ENCODE measurements at places on chromosomes 16 and 17.

GRCh38 chr17:66714046-66715023, 120.6 kb upstream of the CACNG5 start:
- DNase-seq = no peak

DNA sequence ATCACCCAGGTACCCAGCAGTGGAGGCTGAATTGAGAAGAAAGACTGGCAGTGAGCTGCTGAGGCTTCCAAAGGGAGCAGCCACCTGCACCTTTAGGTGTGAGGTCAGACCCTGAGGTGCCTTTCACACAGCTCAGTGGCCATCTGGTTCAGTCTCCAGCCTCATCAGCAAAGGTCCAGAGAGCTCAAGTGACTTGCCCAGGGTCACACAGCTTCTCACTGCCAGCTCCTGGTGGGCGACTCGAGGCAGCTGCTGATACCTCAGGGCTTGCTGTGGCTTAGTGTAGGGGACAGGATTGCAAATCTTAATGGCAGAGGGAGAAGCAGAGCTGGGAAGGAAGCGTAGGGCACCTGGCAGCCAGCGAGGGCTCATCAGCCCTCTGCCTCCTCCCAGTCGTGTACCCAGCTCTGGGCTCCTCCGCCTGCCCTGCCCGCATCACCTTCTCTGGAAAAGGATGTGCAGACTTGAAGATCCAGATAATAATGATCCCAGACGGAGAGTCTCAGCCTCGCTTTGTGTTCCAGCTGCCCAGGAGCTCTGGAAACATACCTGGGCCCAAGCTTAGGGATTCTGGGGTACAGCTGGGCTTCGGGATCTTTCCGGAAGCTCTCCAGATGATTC, 165.3 kb upstream of the GSE1 start:
- no peak for DNase-seq

- DNase-seq = no peak
Observed at GRCh38 chr17:62676231-62676943, 48.9 kb downstream of the MRC2 start.

DNA sequence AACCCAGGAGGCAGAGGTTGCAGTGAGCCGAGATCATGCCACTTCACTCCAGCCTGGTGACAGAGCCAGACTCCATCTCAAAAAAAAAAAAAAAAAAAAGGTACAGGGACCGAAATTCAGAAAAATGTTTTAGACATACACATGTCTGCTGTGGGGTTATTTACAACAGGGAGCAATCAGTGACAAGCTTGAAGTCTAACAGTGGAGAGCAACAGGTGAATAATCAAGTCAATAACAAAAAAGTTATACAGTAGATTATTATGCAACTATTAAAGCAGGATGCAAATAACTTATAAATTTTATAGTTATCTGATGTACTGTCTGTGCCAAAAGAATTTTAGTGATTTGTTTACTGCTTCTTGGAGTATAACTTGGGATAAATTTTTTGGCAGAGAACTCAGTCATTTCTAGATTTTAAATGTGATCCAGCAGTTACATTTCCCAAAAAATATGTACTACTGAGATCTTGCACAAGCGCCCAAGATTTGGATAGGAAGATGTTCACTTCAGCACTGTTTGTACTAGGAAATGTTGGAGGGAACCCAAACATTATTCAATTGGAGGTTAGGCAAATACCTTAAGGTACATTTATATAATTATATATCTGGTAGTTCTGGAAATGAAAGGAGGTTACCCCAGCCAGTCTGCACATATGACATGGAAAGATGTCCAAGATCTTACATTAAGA, 34.1 kb downstream of the EEF2K start:
- DNase-seq = no peak

DNA sequence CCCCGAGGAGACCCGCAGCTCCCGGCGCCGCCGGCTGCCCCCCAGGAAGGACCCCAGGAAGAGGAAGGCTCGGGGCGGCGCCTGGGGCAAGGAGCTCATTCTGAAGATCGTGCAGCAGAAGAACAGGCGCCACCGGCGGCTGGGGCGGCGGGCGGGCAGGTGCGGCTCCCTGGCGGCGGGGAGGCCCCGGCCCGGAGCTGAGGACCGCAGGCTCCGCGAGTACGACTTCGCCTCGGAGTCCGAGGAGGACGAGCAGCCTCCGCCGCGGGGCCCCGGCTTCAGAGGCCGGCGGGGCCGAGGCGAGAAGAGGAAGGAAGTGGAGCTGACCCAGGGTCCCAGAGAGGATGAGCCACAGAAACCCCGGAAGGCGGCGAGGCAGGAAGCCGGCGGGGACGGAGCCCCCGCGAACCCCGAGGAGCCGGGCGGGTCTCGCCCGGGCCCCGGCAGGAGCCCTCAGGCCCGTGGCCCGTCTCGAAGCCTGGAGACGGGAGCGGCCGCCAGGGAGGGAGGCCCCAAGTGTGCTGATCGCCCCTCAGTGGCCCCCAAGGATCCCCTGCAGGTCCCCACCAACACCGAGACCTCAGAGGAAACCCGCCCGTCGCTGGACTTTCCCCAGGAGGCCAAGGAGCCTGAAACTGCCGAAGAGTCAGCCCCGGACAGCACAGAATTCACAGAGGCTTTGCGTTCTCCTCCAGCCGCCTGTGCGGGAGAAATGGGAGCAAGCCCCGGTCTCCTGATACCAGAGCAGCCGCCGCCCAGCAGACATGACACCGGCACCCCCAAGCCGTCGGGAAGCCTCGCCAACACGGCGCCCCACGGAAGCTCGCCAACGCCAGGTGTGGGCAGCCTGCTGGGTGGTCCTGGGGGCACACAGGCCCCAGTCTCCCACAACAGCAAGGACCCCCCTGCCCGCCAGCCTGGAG, 22.3 kb upstream of the ZFPM1 start:
- peak; percentile 34 for DNase-seq

- no peak for DNase-seq
Observed at GRCh38 chr17:82544431-82545070, 25.0 kb downstream of the FOXK2 start.

- no peak for DNase-seq
Observed at GRCh38 chr16:49631187-49632041, 224.5 kb downstream of the ZNF423 start.

DNA sequence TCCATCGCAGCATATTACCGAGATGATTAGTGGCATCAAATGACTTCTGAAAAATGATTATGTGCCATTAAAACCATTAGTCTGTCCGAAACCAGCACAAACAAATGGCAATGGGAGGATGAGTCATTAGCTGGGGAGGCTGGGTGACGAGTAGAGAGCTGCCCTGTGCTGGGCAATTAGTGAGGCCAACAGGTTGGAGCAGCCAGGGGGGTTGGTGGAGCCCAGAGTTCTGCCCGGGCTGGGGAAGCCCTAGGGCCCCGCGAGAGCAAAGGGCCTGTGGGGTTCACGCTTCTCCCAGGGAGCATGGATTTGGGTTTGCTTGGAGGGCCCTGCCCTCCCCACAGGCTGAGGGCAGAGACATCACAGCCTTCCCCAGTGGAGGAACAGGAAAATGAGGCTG, 152.1 kb upstream of the RPL38 start:
- DNase-seq = no peak

DNA sequence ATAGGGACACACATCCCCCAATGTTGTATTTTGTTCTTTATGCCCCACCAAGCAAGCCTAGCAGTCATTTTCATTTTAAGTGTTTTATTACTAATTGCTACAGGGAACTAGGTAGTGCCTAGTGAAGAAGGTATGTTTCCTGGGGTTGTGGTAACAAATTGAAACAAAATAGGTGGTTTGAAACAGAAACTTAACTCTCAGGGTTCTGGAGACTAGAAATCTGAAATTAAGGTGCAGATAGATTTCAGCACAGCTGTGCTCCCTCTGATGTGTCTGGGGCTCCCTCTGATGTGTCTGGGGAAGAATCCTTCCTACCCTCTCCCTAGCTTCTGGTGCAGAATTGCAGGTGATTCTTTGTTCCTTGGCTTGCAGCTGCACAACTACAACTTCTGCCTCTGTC, 390.1 kb downstream of the ZFHX3 start:
- DNase-seq = no peak

GRCh38 chr16:30115238-30115637, 1.9 kb upstream of the GDPD3 start:
- no peak for DNase-seq

- no peak for DNase-seq
Observed at GRCh38 chr17:6599364-6599763, 41.1 kb downstream of the KIAA0753 start.

- DNase-seq = no peak
Observed at GRCh38 chr16:4806280-4806679, 3.8 kb upstream of the ROGDI start.

DNA sequence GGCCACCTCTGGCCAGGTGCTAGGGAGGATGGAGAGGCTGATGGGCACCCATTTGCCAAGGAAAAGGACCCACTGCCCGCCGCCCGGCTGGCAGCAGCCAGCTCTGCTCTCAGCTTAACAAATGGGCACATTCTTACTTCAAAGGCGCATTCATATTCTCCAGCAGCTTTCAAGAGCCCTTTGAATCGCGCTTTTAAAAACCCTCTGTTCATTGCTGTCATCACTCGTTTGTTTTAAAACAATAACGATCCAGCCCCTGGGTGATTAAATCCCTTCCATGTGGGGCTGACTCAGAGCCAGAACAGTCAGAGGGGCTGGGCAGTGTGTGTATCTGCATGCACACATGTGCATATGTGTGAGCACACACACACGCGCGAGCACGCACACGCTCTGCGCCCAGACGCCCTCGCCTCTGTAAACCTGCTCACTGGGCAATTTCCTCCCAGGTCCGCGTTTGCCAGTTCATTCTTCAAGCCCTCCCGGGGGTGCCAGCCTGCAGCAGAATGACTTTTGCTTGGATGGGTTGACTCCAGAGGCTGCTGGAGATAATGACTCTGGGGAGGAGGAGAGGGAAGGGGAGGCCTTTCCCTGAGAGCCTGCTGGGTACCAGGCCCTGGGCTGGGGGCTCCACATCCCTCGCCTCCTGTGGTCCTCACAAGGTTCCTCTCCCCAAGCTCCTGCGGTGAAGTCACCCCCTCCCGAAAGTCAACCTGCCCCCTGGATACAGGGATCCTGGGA, 133.1 kb downstream of the SDK2 start:
- no peak for DNase-seq

GRCh38 chr16:12420661-12421209, 383.0 kb downstream of the CPPED1 start:
- DNase-seq = no peak

GRCh38 chr17:73874008-73874720, 229.9 kb upstream of the SDK2 start:
- no peak for DNase-seq

DNA sequence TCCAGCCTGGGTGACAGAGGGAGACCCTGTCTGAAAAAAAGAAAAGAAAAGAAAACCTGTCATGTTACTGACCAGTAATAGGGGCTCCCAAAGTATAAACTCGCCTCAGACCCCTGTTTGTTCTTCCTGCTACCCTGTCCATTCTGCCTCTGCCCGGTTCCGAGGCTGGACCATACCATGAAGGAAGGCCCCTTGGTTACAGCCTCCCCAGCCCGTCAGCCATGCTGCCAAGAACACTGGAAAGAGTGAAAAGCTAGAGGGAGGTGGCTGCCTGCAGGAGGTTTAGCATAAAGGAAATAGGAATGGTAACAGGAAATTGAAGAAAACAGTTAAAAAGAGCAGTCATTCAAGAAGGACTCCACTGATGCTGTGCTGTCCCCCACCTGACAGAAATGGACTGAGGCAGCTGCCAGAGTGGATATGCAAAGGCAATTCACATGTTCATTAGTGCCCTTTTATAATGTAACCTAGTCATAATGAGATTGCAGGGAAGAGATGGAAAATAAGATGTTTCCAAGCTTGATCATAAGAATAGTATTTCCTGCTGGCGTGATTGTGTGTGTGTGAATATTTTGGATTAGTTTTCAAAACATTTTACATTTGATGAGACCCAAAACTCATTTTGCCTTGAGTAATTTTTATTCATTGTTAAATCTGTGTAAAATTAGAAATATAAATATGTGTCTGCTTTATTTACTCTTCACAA, 102.6 kb downstream of the GOSR1 start:
- no peak for DNase-seq

DNA sequence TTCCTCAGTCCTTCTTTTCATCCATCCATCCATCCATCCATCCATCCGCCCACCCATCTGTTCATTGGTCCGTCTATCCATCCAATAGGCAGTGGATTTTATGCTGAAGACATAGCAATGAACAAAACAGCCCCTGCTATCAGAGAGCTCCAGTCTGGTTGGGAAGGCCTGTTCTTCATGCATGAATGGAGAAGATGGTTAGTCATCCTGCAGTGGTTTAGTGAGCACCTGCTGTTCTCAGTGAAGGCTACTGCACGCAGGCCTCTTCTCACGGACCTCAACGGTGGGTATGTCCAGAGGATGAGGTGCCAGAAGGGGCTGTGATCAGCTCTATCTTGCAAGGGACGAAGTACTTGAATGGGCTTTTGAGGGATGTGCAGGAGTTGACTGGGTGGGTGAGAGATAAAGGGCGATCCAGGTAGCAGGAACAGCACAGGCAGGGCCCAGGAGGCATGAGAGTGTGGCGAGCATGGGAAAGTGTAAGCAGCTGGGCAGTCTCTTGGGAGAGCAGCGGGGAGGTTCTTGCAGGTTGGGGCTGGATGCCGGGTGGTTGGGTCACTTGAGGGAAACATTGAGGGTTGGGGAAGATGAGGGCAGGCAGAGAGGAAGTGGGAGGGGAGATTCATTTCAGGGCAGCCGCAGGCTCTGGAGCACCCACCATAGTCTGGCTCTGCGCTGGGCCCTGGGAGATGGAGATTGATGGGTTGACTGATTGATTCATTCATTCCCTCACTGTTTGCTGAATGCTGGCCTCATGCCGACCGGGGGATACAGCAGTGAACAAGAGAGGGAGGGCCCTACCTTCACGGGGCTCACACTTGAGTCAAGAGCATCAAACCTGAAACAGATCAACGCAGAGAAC, 115.0 kb upstream of the CIBAR2 start:
- no peak for DNase-seq

DNA sequence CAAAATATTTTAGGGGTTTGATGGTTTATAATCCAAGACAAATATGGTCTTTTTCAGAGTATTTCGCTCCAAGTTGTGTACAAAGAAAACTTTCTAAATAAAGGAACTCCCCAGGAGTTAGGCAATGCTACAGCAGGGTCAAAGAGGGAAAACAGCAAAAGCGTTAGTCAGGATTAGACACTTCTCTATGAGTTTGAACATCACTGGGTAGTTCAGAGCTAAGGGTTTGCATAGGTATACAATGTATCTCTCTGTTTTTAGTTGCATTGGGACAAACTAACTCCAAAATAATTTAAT, 34.8 kb downstream of the FAM20A start:
- DNase-seq = no peak

GRCh38 chr17:39525801-39526506, 64.7 kb downstream of the CDK12 start:
- DNase-seq = no peak

Data from CD4-positive, alpha-beta T cell treated with Interferon gamma for 1 hour (primary cell).